ENCODE measurements at places on chromosomes 2 and 18.

DNA sequence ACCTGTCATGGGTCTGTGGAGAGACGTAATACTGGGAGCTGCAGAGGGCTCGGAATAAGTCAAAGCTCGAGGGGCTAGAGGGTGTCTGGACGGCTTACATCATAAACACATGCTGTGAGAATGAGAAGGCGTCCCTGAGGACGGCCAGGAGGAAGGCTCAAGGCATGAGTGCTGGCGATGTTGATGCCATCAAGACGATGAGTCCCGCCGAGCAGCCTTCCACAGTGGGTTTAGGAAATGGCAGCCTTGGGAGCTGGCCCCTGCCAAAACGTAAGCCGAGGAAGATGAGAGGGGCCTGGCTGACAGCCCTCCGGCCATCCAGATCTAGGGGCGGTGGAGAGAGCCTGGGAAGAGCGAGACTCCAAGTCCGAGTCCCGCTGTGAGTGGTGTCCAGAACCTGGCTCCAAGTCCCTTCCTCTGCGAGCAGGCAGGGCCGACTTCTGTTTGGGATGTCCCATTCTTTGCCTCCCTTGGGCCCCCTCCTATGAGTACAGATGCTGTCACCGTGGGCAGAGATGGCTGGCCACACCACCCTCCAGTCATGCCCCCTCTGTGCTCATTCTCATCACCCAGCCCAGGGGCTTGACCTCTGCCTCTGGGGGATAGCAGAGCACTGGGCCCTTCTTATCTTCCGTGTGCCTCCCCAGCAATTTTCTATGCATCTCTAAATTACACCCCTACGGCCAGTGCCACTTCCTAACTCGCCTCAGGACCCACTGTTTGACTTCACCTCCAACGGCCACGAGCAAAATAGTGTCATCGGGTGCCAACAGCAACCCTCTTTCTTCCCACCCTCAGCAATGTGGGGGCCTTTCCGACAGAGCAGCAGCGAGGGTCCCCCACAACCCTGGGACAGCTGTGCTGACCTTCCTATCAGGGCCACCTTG lies 175.7 kb downstream of the FAM210A start:
- no peak for DNase-seq

GRCh38 chr2:24343225-24343882 lies 17.0 kb downstream of the ITSN2 start:
- DNase-seq = no peak

DNA sequence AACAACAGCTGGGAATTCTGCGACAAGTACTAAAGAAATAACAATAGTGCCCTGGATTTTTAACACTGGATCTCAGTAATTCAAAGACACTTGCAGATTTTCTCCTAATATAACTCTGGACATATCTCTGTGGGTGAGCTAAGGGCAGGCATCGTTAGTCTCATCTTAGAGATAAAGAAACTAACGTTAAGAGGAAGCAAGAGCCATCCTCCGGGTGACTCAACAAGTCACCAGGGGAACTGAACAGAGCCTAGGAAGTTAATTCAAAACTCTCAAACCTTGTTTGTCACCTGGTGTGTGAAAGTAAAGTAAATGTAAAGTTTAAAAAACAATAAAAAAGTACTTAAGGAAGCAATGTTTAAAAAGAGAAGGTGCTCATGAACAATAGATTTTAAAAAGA lies 41.6 kb upstream of the NRP2 start:
- DNase-seq = no peak

- no peak for DNase-seq
Measured at GRCh38 chr18:56431551-56431950, 206.8 kb downstream of the TXNL1 start.

GRCh38 chr18:23036660-23037201 lies 98.6 kb upstream of the CABLES1 start:
- DNase-seq = no peak

DNA sequence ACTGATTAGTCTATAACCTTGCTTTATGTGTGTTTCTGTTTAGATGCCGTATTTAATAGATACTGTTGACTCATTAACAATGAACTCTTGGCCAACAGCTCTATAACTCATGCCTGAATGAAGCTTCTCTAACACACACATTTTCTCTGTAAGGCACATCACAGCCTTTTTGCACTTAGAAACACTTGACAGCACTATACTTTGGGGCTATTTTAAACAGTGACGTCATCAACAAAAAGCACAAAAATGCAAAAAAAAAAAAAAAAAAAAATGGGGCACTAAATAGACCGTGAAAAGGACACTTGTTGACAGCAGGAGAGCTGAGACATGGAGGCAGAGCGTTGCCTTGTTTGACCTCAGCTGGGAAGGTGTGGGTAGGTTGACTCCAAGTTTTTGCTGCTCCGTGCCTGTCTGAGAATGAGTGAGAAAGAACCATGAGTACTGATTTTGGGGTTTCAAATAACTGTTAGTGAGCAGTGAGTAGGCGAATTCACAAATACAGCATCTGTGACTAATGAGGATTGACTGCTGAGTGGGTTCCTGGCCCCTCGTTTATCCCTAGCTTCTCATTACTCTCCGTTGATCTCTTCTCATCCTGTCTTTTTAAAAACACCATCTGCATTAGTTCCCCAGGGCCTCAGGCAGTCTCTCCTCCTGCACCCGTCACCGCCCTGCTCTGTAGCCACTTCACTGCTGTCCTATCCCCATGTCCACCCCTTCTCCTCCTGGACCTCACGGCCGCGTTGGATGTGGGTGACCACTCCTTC lies 24.4 kb downstream of the SPP2 start:
- no peak for DNase-seq

- DNase-seq = no peak
Measured at GRCh38 chr2:19900931-19901441, 797 bp downstream of the TTC32 start.

DNA sequence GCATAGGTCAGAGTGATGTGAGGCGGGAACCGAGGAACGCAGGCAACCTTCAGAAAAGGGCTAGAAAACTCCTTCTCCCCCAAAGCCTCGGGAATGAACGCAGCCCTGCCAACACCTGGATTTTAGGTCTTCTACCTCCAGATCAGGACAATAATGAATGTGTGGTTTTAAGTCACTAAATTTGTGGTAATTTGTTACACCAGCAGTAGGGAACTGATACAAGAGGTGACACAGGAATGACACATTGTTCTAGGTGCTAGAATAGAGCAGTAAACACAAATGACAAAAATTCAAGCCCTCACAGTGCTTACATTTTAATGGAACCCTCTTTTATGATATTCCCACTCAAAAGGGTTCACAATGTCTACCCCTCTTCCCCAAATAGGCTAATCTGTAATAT lies 39.2 kb upstream of the EML4 start:
- DNase-seq = no peak

- DNase-seq = no peak
Measured at GRCh38 chr2:70907130-70908057, 28.3 kb upstream of the ATP6V1B1 start.

Measured in activated gamma-delta T cell treated with Interleukin-2 at 50 U/mL for 16 hours (primary cell).